ENCODE measurements at places on chromosomes 3 and 15.

GRCh38 chr15:73493922-73494321, 51.0 kb downstream of the REC114 start:
- no peak for DNase-seq

GRCh38 chr3:14837878-14838258, 19.1 kb downstream of the FGD5 start:
- DNase-seq, result no peak

- DNase-seq, result no peak
Measured at GRCh38 chr3:177062052-177062732, 135.1 kb downstream of the TBL1XR1 start.

DNA sequence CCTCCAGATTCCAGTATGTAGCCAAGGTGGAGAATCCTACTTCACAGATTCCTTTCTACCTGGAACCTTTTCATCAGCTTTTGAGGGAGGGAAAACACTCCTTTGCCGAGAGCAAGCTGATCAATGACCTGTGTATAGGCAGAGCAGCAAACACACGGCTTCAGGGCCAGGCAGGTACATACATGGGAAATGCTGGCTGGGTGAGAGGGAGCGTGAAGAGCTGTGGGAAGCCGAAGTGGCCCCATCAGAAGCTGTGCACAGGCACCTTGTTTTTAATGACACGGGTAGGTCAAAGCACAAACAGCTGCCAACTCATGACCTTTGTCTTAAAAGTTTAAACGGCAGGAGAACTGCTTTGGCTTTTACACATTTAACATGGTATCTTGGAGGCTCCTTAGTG, 25.3 kb downstream of the STARD5 start:
- DNase-seq, result no peak

GRCh38 chr3:191592105-191592504, 131.1 kb downstream of the PYDC2 start:
- DNase-seq, result no peak

- DNase-seq, result no peak
Measured at GRCh38 chr15:73051391-73051806, 864 bp upstream of the NEO1 start.

GRCh38 chr3:74295479-74295878, 319.0 kb downstream of the CNTN3 start:
- no peak for DNase-seq

GRCh38 chr3:152257563-152258035, 11.1 kb upstream of the MBNL1 start:
- no peak for DNase-seq

DNA sequence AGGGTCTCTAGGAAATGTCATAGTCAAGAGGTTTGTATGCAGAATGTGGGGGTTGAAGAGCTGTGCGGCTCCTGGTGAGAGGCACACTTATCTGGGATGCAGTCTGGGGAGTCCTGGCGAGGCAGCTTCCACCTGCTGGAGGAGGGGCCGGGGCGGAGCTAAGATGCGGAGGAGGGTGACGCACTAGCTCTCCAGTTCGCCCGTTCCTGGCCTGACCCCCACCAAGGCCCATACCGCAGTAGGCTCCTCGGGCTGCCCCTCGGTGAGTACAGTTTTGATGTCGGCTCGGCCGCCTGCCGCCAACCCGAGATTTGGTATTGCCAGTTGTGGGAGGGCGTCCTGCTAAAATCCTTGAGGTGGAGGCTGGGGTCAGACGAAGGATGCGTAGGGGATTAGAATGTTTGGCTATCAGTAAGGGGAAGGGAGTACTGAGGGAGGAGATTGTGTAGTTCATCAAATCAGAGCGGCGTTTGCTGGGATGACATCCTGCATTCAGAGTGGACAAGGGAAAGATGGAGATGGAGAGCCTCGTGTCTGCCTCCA, at the start of gene SCG5:
TSS of gene SCG5 (plus strand) at position 194 of the 543 bp plus-strand sequence. CDS start 1,883 bp downstream, outside the sequence.
- DNase-seq, result no peak

GRCh38 chr15:36278219-36278618, 301.2 kb upstream of the CDIN1 start:
- DNase-seq, result peak; percentile 6

GRCh38 chr3:177440456-177441104, 243.3 kb upstream of the TBL1XR1 start:
- DNase-seq, result no peak

DNA sequence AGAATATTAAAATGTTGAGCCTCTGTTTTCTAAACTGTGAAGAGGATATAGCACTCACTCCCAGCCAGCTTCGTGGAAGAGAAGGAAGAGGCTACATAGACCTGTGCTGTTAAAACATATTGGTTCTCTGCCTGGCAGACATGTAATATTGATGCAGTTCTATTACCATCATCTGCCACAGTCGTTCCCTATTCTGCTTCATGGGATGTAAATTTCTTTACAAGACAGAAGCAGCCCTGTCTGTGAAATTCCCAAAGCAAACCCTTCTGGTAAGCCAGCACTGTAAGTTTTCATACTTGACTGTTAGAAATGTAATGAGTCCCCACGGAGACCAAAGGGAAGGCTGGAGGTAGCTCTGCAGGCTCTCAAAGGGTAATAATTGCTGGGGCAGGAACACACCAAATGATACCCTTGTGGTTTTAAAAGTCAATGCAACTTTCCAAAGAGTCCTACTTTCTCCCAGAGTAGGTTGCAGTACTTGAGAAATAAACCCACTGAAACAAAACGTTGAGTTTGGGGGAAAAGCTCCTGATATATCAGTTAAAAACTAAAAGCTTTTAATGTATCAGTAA, 129.9 kb upstream of the HES1 start:
- DNase-seq, result no peak

DNA sequence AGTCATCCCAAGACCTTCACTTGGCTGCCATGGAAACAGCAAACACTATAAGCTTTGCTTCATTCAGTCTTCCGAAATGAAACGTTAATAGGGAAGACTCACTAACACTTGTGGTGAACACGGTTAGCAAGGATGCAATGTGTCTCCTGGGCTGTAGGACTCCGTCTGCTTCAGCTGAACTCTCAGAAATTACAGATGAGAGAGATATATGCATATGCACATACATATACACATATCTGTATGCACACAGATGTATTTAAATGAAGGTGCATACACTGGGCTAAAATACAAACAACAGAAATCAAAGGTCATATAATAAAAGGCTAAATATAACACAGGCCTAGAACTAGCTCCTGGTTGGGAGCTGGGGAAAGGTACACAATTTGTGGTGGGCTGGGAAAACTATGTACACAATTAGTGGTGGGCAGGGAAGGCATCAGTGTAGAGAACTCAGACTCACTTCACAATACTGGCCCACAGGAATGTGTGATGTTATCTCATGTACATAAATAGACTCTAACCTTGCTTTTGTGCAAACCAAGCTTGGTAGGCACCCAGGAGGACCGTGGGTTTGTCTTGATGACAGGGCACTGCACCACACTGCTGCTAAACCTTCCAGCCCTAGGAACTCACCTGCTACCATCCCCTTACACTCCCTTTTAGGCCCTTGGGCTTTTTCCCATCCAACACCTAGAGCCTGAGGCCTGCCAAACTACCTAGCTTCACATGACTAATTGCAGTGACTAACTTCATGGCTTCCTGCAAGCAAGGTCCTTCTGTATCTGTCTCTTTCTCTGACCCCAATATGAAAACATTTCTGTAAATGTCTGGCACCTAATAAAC, 873.1 kb downstream of the NSUN3 start:
- no peak for DNase-seq

DNA sequence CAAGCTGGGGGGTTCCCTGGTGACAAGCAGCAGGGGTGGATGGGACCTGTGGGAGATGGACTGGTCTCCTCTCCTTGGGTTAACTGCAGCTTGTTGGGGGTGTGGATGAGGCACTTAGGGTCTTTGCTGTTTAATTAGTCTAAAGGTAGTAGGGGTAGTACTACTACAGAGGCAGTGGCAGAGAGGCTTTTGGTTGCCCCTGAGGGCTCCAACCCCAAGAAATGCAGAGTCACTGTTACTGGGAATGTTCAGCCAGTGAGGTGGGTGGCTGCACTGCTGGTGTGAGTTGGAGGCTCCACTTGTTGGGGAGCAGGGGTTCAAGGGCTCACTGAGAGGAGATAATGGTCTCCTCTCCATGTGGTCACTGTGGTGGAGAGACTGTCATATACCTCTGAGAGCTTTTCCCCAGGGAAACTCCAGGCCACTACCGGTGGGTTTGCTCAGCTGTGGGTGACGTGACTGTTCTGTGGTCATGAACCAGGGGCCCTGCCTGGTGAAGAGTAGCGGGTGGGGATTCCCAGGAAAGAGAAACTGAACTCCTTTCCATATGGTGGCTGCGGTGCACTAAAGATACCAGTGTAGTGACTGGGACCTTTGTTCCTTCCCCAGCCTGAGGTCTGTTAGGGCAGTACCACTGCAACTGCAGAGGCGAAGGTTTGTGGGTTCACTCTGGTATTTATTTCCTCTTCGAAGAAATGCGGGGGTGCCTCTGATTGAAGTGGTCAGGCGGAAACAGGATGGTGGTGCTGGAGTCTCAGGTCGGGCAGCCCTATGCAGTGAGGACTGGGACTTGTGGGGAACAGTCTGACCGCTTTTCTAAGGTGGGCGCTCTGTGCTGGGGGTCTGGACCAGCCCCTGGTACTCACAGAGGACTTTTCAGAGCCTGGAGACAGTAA, 68.9 kb upstream of the TNFSF10 start:
- no peak for DNase-seq

- DNase-seq, result no peak
Measured at GRCh38 chr15:100334905-100335304, 6.9 kb downstream of the ADAMTS17 start.

DNA sequence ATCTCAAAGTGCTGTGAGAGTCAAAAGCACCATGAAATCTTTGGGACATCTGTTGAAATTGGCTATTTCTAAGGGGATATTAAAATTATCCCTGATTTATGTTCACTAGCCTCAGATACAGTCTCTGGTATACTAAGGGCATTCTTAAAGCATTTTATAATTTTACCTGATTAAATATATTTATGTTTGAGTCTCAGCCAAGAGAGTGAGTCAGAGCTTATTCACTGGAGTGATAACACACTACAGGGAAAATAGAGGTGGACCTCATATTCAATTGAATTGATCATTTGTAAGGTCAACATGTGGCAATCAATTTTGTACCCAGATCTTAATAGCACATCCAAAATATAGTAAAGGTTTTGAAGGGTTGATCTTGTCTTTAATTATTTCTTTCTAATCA, 733.6 kb downstream of the EPHA3 start:
- DNase-seq, result no peak

DNA sequence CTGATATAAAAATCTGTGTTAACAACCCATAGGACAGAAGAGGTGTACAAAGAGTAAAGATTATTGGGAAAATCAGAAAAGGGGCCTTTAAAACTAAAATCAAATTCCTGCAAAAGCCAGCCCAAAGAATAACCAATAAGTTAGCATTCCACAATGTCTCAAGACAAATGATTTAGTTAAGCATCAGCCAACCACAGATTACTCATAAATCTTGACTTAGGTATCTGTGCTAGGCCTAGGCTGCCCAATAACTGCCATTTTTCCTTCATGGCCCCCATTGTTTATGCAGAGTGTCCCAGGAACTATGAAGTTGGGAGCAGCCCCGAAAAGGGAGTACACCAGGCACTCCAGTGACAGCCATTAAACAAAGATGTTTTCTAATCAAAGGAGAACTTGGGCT, 7.4 kb downstream of the TRANK1 start:
- no peak for DNase-seq

- DNase-seq, result no peak
Measured at GRCh38 chr3:186854954-186855353, 12.4 kb downstream of the ADIPOQ start.

DNA sequence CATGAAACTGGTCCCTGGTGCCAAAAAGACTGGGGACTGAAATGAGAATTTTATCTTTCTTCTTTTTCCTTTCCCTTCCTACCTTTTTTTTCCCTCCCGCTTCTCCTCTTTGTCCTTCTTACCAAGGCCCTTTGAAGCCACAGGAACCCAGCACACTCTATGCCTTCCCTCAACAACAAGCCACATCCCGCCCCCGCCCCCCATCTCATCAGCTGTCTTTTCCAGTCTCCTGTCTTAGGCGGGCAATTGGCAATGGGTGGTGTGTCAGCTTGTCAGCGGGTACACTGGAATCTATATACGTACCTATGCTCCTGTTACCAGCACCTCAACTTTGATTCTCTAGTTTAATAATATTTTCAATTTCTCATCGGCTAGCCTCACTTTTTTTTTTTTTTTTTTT, 56.3 kb upstream of the CHD2 start:
- no peak for DNase-seq

DNA sequence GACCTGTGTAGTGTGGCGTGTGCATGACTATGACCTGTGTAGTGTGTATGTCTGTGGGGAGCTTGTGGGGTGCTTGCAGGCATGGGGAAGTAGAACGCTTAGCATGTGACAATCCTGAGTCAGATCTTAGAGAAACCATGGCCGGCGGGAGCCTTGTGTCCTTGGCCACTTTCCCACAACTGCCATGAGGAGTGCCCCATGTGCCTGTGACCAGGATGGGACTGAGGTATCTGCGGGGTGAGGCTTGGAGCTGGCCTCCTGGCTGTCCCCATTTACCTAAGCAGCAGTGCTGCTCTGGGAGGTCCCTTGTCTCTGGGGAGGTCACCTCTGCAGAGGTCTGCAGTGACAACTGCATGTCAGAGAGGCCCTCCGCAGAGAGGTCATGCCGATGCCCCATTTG, 23.6 kb downstream of the TRPM1 start:
- DNase-seq, result no peak
